KBM-7 (cell line): ENCODE measurements at places on chromosomes 4 and X.

DNA sequence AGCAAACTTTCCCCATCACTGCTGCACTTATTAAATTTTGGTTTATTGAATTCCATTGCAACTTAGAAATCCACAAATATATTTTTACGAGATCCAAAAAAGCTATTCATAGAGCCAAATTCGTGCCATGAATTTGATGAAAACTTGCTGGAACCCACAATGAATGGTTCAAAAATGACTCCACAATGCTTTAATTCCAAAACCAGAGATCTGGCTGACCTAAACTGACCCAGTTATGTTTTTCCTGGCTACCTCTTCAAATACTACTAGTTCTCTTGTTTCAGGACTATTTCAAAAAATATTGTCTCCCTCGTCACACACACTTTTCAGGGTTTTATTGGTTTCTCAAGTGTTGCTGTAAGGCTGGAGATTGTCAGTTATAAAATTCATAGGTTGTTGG is 474.8 kb downstream of the PDGFC start:
- no peak for DNase-seq

DNA sequence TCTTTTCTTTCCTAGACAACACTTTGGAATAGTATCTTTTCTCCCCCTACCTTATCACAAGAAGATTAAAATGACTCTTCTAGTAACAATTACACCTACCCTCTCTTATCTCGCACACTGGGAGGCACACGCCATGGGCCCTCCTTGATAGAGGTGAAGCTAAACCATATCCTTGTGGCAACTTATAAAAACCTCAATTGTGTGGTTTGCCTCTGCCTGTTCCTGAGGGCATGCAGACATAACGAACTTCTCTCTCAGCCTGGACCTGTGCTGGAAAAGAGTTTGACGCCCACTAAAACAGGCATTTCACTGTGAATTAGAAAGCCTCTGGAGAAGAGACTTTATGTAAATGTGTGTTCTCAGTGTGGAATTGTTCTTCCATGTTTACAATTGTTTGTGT is 141.2 kb downstream of the NDST3 start:
- peak; percentile 81 for DNase-seq

- no peak for DNase-seq
Observed at GRCh38 chr4:113537203-113537602, 224.3 kb downstream of the CAMK2D start.

DNA sequence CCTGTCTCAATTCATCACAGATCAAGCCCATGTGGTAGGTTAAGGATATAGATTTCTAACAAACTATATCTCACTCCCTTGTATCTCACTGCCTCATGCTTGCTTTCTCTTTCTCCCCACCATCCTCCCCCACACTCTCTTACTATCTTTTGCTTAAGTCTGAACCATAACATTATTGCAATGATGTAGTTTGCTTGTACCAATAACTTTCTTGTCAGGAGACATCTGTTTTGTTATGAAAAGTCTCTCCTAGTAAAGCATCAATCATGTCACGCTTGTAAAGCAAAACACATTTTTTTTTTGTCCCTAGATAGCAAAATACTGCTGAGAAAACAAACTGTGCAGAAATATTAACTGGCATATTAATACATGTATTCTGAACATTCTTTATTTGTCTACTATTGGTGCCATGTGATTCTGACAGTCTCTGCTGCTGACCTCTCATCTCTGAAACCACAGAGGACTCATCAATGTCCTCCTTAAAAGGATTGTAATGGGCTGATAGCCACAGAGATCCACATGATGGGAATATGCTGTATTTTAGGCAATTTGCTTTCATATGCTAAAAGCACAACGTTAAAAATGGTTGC is 217.5 kb downstream of the VEGFC start:
- DNase-seq: no peak

DNA sequence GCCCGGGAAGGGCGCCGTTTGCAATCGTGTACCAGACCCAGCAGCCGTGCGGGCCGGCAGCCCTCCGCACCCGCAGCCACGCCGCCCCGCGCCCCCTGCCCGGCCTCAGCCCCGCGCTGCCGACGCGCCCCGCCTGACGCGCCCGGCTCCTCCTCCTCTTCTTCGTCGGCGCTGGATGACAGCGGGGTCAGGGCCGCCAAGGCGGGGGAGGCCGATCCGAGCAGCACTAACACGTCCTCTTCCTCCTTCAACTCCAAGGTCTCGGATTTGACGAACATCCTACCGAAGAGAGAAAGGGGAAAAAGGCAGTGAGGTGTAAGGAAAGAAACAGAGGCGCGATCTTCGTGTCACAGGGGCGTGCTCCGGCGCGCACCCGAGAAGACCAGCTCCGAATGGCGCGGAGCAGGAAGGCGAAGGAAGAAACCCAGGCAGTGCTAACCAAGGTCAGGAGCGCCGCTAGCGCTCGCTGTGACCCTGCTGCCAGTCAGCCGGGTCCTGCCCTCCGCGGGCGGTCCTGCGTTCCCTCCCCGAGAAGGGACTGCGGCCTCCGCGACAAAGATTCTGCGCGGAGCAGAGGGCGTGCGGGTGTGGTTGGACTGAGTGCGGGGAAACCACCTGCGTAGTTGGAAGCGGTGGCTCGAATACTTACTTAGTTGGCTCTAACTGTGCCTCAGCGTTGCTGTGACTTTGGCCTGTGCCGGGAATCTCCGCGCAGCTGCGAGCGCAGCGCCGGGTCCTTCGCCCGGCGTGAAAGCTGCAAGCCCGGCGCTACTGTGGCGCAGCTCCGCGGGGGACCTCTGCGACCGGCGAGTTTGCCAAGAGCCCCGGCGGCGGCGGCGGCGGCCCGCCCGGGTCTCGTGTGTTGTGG is 548 bp downstream of the NEUROG2 start:
- peak; percentile 63 for DNase-seq

DNA sequence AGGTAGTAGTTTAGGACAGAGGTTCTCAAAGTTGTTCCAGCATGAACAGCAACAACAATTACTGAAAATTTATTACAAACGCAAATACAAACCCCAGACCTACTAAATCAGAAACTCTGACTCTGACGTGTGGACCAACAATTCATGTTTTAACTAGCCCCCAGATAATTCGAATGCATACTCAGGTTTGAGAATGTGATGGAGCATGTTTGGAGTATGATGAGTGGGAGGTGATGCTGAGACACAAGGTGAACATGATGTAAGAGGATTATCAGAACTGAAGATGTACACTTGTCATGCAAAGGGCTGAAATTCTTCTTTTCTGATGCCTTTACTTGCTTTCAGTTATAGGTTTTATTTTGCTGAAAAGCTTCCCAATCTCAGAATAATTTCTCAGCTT is 323.0 kb downstream of the INPP4B start:
- no peak for DNase-seq

DNA sequence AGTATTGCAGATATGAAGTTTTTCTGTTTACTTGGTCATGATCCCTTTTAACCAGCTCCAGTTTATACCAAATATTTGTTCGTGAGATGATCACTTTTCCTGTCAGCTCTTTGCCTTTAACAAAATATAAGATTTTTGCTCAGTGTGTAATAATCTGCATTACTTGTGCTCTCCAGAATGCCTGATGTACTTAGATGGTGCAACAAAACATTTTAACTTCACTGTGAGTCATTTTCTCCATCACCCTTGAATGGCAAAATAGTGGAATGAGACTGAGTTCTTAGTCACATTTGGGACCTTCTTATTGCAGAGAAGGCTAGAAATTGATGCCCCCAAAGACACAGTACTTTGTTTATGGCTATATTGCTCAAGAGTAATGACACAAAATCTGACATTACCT is 252.0 kb downstream of the FRMPD4 start:
- DNase-seq: no peak

DNA sequence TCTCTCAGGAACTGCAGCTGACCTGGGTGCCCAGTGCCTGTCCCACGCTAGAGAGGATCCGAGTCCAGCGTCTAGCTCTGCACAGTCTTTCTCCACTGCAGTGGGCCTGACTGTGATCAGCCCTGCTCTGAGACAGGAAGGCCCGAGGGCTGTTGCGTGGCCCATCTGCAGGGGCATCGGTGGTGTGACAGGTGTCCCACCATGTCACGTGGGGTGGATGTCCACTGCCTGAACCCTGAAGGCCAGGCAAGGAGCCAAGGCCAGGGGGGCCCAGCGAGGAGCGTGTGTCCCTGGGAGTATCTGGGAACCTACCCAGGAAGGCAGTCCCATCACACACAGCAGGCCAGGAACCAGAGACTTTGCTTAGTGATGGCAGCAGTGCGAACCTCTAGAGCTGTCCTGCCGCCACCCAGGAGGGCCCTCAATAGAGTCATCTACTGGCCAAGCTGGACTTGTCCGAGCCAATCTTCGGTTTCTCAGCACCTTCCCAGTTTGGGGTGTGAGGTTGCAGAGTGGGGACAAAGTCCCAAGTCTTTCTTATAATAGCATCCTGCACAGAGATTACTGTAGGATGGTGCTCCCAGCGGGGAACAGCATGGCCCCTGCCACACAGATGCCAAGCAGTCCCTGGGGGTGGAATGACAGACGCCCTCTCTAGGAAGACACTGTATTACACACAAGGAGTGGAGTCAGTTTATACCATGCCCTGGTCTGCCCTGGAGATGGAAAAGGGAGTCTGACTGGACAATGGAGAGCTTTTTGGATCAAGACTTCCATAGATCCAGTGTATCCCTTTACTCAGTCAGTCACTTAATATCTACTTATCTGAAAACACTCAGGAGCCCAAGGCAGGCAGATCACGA is 38.3 kb downstream of the DCTD start:
- no peak for DNase-seq

- DNase-seq: no peak
Observed at GRCh38 chr4:154658680-154659405, 46.4 kb upstream of the FGG start.

- no peak for DNase-seq
Observed at GRCh38 chr4:156820931-156821330, 150.7 kb downstream of the PDGFC start.

DNA sequence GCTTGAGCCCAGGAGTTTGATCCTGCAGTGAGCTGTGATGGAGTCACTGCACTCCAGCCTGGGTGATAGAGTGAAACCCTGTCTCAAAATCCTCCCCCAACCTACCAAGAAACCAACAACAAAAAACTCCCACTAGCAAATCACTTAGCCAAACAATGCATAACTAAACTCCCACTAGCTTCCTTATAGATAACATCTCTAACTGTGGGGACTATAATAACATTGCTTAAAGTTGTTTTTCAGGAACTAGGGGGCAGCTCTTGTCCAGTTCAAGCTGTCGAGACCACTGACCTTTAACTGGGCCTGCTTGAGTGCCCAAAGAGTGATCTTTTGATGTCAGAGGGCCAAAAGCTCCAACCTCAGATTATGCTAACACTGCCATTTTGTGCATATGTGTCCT is 81.7 kb downstream of the FREM3 start:
- peak; percentile 18 for DNase-seq

DNA sequence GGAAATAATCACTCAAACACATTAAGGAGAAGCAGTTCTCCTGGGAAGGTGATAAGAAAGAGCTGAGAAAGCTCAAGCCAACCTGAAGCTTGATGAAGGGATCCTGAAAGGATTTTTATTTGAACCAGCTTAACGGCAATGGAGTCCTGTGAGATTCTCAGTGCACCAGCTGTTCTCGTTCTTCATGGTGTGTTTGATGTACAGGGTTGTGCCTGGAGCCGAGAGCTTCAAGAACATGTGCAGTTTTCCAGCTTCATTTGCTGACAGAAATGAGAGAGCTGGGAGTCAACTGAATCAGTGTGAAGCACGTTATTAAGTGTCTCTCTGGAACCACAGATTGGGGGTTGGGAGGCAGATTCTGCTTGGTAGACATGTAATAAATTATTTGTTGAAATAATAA is 115.7 kb downstream of the ANKRD50 start:
- DNase-seq: no peak

DNA sequence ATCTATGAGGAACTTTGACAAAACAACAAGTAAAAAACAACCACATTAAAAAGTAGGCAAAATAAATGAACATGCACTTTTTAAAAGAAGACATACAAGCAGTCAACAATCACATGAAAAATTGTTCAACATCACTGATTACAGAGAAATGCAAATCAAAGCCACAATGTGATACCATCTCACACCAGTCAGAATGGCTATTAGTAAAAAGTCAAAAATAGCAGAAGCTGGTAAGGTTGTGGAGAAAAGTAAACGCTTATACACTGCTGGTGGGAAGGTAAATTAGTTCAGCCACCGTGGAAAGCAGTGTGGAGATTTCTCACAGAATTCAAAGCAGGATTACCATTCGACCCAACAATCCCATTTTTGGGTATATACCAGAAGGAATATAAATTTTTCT is 17.0 kb upstream of the LNX1 start:
- no peak for DNase-seq

- DNase-seq: no peak
Observed at GRCh38 chr4:137701401-137701800, 169.1 kb upstream of the PCDH18 start.

DNA sequence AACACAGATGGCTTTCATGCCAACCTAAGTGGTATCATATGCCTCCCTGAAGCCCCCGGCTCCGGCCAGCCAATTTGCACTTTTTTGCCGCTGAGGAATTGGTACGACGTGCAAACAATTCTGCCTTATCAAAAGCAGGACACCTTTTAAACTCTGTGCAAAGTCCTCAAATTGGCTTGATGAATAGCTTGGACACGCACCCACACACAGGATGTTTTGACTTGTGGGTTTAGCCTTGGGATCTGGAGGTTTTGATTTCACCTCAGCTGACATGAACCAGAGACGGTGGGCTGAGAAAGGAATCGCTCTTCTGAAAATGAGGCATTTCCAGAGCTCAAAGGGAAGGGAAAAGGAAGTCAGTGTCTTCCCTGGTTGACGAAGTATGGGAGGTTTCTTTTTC is 110.8 kb upstream of the SHOX start:
- DNase-seq: no peak

GRCh38 chr4:146520896-146521540 is 722 bp downstream of the SLC10A7 start:
- peak; percentile 66 for DNase-seq

DNA sequence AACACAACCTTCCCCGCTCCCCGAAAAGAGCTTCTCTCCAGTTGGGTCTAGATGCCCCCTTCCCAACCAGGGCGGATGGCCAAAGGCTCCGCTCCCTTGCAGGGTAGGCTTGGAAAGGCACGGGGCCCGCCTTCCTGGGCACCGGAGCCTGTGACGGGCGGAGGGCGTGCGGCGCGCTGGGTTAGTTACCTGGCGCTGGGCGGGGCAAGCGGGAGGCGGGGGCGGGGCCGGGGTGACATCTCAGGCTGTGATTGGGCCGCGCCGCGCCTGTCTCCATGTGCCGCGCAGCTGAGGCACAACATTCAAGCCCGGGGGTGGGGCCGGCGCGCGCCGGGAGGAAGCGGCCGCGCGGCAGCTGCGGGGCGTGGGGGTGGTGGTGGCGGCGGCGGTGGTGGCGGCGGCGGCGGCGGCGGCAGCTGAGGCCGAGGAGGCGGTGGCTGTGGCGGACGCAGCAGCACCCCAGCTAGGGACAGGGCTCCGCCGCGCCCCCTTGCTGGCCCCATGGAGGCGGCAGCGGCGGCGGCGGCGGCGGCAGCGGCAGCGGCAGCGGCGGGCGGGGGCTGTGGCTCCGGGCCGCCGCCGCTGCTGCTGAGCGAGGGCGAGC is at the start of gene REPS2:
Gene REPS2, plus strand, starts transcription at position 298 of the 604 bp plus-strand sequence. Its CDS starts 204 bp downstream, at position 502.
- DNase-seq: peak; percentile 62

- no peak for DNase-seq
Observed at GRCh38 chrX:12614266-12614665, 176.9 kb upstream of the PRPS2 start.

- DNase-seq: peak; percentile 94
Observed at GRCh38 chrX:20266810-20267606, at the start of gene RPS6KA3. Gene RPS6KA3, minus strand, starts transcription at chrX:20266909. Its CDS starts 277 bp downstream, at chrX:20266632.

- no peak for DNase-seq
Observed at GRCh38 chrX:29541038-29541437, 674.3 kb upstream of the MAGEB2 start.
